ENCODE measurements at places on chromosomes 5 and 9.

- DNase-seq: no peak
Observed at GRCh38 chr9:91101611-91102168, 260.0 kb downstream of the AUH start.

- DNase-seq: no peak
Observed at GRCh38 chr5:162683284-162683683, 615.7 kb downstream of the GABRG2 start.

- DNase-seq: no peak
Observed at GRCh38 chr9:114906922-114907571, 23.3 kb downstream of the TNFSF8 start.

GRCh38 chr5:14250084-14250695 lies 107.0 kb downstream of the TRIO start:
- DNase-seq: peak; percentile 78
